ENCODE measurements at places on chromosomes 4 and X. TPM values are rescaled to one million over a fixed set of nuclear protein-coding genes. Genes with fewer than 3 reads are reported as not detected.

Gene SLC4A4
- 9.2 TPM for polyA plus RNA-seq

Gene BRS3
- polyA plus RNA-seq, result not detected

Gene L1CAM
- polyA plus RNA-seq, result 88.0 TPM

Gene GABRA4
- polyA plus RNA-seq, result 0.78 TPM

Gene APLN
- 0.38 TPM for polyA plus RNA-seq

Gene TLR10
- polyA plus RNA-seq, result 0.10 TPM
